Myocyte (in vitro differentiated cells): ENCODE measurements at places on chromosomes 1 and 21.

- no peak for DNase-seq
Measured at GRCh38 chr21:30990514-30991262, 47.6 kb downstream of the KRTAP19-8 start.

GRCh38 chr1:109996476-109996875 lies 11.9 kb downstream of the AHCYL1 start:
- DNase-seq: no peak

GRCh38 chr1:209829716-209830115 lies 1.9 kb downstream of the UTP25 start:
- no peak for DNase-seq

- no peak for DNase-seq
Measured at GRCh38 chr1:51697166-51697565, 80.3 kb downstream of the OSBPL9 start.
